ENCODE measurements at places on chromosomes 12 and 14. TPM values are rescaled to one million over a fixed set of nuclear protein-coding genes. Genes with fewer than 3 reads are reported as not detected.

GRCh38 chr12:98373025-98373554 is 142.3 kb upstream of the TMPO start:
- no peaks in the 10 kb centered on the region for H3K36me3 ChIP-seq
- H3K27me3 ChIP-seq, result no peaks in the 10 kb centered on the region
- no peak overlapping the region for H3K4me3 ChIP-seq
- no peak overlapping the region for H3K27ac ChIP-seq
- peaks cover 10% of the 10 kb centered on the region for H3K4me1 ChIP-seq

GRCh38 chr12:5665615-5666014 is 233.7 kb downstream of the NTF3 start:
- no peak overlapping the region for H3K4me3 ChIP-seq
- no peak for DNase-seq
- no peaks in the 10 kb centered on the region for H3K27me3 ChIP-seq
- no peaks in the 10 kb centered on the region for H3K36me3 ChIP-seq
- no peak overlapping the region for H3K27ac ChIP-seq

Gene TAS2R30
- 9.7 TPM for total RNA-seq

Gene CLEC2D
- 7.1 TPM for total RNA-seq
